T-helper 1 cell (primary cell): ENCODE measurements at places on chromosomes 5 and 9.

GRCh38 chr5:59430066-59430685 lies 463.4 kb downstream of the PDE4D start:
- no peak for DNase-seq

DNA sequence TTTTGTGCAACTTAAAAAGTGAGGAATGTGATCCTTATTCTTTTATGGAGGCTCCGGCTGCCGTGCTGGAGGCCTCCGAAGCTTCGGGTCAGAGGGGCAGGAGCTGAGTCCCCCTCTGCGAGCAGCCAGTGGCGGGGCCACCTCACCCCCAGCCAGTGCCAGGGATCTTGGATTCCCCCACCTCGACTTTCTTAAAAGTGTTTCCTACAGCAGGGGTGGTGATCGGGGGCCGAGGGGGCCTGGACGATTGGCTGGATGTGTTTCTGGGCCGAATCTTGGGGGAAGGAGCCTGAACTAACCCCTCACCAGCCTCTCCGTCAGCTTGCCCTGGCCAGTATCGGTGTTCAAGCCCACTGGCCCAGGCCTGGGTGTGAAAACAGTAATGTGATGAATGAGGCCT lies 92.2 kb upstream of the LMX1B start:
- no peak for DNase-seq

DNA sequence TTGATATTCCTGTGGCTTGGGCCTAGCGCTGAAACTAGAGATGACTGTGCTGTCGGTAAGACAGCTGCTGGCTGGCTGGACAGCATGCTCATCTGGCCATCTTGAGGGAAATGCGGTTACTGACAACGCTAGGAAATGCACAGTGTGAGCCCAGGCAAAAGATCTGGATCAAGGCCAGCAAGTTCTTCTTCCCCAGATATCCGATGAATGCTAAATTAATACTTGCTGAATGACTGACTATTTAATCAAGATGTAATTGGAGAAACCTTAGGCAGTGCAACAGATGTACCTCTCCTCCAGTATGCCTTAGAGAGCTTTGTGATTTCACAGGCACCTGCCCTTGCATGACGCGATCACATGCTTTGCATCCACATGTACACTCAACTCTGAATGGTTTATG lies 659.1 kb downstream of the EFNA5 start:
- DNase-seq: no peak

- no peak for DNase-seq
These were observed 83.3 kb downstream of the ZNF354C start for GRCh38 chr5:179143446-179143845.

DNA sequence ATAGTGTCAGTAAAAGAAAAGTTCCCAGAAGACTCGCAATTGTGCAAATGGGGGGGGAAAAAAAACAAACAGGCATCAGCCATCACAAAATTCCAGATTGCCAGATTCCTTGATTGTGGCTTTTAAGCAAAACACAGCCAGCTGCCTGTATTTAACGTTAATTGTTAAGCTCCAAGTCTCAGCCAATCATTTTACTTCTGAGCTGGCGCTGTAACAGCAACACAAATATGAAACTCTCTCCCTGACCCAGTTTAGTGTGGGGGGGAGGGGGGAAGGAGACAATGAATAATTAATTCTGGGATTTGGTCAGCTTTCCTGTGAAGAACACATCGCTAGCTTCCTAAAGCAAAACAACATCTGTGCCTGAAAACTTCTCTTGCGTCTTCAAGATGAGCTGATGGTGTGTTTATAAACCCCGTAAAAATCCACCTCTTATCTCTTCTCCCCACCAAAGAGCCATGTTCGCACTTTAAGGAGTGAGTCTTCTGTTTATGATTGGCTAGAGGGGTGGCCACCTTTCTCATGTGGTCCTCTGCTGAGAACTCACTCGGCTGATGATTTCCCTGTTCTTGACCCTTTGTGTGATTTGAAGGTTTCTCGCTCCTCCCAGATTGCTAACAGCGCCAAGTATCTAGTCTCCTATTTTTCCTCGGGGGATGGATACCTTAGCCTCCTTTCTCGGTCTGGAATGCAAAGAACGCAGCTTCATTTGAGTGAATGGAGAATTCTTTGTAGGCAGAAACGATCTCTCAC lies 160.2 kb upstream of the DAPK1 start:
- DNase-seq: no peak

DNA sequence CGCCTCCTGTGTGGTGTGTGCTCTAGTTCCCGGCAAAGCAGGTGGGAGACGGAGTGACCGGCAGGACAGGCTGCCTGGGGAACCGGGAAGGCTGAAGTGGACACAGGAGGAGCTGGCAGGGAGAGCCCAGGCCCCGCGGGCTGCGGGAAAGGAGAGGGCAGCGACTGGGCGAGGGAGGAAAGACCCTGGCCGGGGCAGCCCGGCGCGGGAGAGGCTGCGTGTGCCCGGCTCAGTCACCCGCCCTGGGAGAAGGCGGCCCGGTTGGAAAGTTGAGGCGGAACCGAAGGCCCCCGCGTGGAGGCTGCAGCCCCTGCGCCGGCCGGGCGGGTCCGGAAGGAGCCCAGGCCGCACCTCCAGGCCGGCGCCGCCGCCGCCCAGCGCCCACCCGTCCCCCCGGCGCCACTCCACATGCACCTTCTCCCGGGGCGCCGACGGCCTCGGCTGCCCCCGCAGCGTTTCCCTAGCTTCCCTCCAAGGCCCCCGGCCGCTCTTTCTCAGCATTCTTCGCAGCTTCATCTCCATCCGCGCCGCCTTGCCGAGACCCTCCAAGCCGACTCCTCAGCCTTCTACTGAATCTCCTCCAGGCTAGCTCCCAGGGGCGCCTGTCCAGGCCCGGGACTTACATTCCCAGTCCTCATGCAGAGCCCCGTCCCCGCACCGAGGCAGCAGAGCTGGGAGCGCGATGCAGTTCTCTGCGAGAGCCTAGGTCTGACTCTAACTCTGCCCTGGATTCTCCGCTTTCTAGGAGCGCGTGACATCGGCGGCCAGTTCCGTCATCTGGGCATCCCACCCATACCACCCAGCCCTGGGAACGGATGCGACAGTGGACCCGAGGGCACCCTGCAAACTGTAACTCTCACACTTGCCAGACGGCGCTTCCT lies 152.0 kb downstream of the ERCC6L2 start:
- no peak for DNase-seq

GRCh38 chr5:93674866-93675459 lies 66.4 kb downstream of the POU5F2 start:
- DNase-seq: no peak

DNA sequence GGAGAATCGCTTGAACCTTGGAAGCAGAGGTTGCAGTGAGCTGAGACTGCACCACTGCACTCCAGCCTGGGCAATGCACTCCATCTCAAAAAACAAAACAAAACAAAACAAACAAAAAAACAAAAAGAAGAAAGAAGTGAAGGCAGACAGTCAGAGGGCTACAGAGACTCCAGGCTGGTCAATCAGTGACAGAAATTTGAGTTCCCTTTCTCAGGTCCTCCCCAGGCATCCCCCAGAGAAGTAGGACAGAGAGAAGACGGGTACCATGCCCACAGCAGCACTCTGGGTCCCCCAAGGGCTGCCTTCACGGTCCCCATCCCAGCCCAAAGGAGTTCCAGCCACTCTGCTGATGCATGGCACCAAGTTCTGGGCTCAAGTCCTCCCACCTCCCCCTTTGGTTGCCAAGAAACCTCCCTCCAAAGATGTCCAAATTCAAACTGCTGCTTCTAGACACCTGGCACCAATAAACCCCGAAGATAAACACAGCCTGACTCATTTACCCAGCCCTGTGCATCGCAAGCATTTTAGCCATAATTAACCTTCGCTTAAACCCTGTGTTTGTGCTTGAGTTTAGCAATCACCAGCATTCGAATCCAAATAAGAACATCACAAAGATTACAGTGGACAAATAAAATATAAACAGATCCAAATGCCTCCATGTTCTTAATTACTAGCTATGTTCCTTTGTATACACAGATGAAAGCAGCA lies 24.0 kb downstream of the SEMA4D start:
- no peak for DNase-seq

DNA sequence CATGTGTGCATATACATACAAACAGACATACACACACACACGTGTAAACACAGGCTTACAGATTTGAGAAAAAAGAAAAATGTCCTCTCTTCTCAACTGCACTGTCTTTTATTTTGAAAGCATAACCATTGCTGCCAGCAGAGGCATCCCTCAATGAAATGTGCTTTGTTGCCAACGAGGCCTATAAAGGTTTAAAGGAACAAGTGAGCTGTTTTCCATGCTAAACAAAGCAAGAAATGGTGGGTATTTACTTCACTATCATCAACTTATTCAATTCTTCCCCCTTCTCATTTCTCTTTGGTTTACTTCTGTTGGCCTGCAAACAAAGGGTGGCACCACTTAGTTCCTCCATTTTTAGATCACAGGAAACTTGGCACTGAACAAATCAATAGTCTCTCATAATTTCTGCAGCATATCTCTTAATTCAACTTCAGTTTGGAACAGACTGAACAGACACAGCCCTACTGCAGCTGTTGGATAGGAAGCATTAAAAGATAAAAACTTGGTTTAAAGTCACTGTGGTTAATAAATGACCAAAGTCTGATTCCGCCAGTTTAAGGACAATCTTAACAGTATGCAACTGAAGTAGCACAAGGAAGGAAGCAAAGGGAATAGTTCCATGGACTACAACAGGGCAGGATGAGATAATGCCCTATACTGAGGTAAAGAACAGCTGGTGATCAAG lies 21.7 kb downstream of the TTC33 start:
- DNase-seq: no peak

- no peak for DNase-seq
These were observed 74.0 kb upstream of the SLC25A51 start for GRCh38 chr9:37977851-37978480.

DNA sequence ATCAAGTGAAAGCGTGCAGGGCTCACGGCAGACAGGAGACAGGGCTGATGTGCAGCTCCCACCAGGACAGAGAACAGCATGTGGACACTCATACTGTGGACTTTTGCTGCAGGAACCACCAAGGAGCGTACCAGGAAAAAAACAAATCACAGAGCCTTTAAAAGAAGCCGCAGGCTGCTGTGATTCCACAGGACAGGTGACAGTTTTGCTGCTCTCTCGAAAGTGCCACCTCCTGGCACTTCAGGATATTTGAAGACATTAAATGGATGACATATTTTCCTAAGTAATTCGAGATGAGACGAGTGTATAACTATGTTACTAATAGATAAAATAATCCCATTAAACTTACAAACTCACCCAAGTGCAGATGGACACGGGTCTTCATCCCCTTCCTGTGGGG lies 29.3 kb downstream of the ZDHHC11 start:
- no peak for DNase-seq

GRCh38 chr9:73869264-73869663 lies 627.9 kb upstream of the RORB start:
- DNase-seq: no peak

- DNase-seq: no peak
These were observed 68.8 kb upstream of the ABL1 start for GRCh38 chr9:130766021-130766926.

DNA sequence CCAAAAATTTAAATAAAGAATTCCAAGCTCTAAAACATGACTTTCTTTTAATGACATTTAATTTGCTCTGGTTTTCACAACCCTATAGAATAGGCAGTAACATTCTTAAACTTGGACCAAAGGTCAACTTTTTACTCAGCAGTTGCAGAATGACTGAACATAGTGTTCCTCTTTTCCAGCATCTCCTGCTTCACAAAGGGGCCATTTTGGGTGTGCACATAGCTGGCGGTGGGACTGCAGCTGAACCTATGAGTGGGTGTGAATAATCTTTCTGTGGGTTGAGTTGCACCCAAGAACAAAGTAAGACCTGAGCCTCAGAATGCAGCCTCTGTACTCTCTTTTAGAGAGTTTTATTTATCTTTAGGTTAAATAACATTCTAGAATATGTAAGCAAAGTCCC lies 96.9 kb upstream of the HAPLN1 start:
- no peak for DNase-seq

GRCh38 chr5:77797136-77797535 lies 21.0 kb upstream of the TBCA start:
- DNase-seq: no peak

- DNase-seq: no peak
These were observed 129.4 kb upstream of the RASA1 start for GRCh38 chr5:87138091-87138805.

GRCh38 chr5:138258704-138259292 lies 15.6 kb downstream of the GFRA3 start:
- DNase-seq: no peak

GRCh38 chr5:18546591-18546990 lies 912.3 kb downstream of the TAF11L14 start:
- no peak for DNase-seq

- no peak for DNase-seq
These were observed 2.1 kb downstream of the NR3C1 start for GRCh38 chr5:143401227-143402016.

DNA sequence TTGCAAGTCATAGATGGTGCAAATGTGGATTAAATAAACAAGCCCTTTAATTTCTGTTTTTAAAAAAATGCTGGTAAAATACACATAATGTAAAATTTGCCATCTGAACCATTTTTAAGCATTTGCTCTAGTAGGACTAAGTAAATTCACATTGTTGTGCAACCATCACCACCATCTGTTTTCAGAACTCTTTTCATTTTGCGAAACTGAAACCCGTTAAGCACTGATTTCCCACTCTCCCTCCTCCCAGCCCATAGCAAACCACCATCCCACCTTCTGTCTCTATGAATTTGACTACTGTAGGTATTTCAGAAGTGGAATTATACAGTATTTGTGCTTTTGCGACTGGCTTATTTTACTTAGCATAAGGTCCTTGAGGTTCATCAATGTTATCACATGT lies 103.3 kb upstream of the CNTLN start:
- DNase-seq: no peak

- DNase-seq: no peak
These were observed 696.2 kb downstream of the DNAH5 start for GRCh38 chr5:13248253-13248652.

DNA sequence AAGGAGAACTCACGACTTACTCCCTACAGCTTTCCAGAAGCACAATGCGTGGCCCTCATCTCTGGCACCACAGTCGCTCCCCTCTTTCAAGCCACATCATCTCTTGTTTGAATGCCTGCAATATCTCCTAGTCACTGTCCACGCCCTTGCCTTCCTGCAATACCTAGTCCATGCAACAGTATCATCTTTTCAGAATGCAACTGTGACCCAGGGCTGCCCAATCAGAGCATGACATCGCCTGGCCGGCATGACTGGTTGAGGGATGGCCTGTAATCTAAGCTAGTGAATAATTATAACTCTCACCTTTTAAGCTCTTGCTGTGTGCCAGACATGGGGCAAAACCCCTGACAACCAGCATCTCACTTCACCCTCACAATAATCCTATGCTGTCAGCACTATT lies 52.5 kb upstream of the CPEB4 start:
- no peak for DNase-seq
